ENCODE measurements at places on chromosomes 3 and 15.
A peak's percentile ranks its signal among the peaks of the same experiment; 100 is the strongest.

DNA sequence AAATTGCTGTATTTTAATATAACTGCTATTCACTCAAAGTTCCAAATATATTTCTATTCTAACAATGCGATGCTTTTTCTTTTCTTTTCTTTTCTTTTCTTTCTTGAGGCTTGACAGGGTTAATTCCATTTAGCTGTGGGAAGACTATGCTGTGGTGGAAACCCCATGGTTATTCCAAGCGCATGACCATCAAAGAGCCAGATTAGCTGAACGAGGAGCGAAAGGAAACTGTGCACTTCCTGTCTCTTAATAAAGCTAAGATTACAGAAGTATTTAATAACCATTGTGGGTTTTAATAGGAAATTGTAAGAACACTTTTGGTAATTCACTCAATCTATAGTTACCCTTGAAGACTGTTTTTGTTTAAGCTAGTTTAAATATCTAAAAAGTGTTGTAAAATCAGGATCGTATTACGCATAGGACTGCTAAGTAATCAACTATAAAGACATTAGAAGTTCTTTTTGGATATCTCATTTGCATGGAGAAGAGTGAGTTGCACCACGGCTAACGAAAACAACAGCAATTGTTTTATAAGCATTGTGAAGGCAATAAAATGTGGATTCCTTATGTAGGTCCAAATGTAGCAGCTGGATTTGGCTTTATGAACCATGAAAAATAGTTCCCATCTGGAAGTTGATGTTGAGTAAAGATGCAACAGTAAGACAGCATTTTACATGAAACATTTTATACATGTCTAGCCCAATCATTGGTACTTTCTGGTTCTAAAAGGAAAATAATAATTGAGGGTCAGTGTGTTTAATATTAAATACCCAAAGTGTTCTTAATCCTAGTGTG, 105.4 kb downstream of the ZIC1 start:
- DNase-seq = no peak

DNA sequence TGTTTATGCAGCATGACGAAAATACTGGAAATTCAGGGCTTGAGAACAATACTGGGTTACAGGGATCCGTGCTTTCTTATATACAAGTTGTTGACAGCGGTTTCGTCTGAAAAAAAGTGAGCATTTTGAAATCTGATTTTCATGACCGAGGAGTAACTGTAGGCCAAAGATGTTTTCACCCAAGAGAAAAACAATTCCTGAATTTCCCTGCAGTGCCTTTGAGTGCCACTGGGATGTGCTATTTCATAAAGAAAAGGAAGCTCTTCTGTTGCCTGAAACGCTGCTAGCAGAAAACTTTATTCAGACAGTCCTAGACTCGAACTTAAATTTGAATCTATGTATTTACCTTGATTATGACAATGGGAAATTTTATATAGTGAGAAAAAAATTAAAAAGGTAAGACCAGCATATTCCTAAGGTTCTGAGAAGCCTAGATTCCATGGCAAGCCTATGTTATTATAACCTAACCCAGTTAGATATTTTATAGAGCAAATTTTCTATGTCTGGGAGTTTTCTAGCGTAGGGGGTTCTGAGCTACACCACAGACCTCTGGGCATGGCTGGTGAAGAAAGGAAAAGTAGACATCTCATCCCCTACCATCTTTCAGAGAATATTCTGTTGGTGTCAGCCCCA, 30.2 kb downstream of the KCNAB1 start:
- DNase-seq = peak; percentile 62

- DNase-seq = no peak
Measured at GRCh38 chr3:12840591-12841148, 695 bp downstream of the RPL32 start.

- no peak for DNase-seq
Measured at GRCh38 chr15:72155003-72155621, 36.9 kb downstream of the SENP8 start.

- DNase-seq = no peak
Measured at GRCh38 chr3:195769551-195769950, 42.2 kb downstream of the MUC4 start.

DNA sequence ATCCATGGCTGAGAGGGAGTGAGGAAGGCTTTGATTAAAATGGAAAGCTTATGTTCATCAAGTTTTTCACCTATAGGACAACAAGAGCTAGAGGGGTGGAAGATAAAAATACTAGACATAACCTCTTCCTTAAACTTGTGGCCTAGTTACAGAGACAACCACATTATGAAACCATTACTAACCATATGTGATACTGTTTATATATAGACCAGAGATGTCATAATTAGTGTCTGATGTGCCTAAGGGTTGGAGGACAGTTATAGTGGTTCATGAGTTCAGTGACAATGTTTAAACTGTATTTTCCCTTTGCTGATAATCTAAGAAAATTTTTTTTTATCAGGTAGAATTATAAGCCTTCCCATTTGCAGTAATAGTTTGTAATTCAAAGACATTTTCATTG, 23.7 kb downstream of the PHLDB2 start:
- no peak for DNase-seq

GRCh38 chr3:9167222-9167621, 82.2 kb downstream of the SRGAP3 start:
- DNase-seq = no peak

DNA sequence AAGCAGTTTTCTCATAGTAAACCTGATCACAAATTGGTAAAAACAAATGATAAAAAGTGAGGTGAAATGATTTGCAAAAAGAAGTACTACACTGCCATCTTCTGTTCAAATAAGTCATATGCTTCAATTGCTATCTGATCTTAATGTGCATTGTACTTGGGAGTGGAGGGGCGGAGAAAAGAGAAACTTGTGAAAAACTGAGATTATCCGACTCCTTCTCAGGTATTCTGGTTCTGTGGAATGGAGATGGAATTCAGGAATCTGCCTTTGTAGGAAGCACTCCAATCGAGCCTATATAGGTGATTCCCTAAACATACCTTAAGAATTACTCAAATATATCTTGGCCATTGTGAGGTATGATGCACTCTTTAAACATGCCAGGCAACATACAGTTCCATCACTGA, 180.6 kb downstream of the CHL1 start:
- no peak for DNase-seq

DNA sequence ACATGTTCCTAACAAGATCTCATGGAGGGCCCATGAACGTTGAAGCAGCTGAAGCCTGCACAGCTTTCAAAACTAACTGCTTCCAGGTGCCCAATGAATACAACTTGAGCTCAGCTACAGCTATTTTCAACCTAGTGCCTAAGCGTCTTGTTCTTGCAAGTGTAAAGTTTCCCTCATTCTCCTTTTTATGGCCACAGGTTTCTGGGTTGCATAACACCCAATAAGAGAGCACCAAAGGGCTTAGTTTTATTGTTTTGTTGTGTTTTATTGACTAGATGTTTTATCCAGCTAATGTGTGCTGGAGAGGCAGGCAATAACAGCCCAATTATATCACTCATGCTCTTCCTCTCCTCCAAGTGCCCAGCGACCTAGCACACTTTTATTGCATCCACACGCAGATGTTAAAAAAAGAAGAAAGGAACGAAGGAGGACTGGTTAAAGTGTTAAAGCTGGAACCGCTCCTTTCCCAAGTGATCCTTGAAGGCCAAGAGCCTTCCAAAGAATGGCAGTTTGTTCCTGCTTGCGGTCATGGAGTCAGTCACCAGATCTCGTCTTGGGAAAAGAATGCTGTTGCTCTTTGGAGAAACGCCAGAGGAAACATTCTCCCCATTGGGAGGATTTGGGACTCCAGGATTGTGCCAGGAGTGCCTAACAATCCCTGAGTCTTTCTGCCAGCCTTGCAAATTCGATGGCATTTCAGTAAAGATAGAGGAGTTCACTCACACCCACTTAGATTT, 156.9 kb downstream of the MEX3B start:
- DNase-seq = no peak

- DNase-seq = no peak
Measured at GRCh38 chr3:192366916-192367315, 360.4 kb downstream of the FGF12 start.

GRCh38 chr15:43102187-43102586, 3.7 kb downstream of the UBR1 start:
- DNase-seq = no peak

- no peak for DNase-seq
Measured at GRCh38 chr3:58383476-58383875, 50.2 kb downstream of the PDHB start.

DNA sequence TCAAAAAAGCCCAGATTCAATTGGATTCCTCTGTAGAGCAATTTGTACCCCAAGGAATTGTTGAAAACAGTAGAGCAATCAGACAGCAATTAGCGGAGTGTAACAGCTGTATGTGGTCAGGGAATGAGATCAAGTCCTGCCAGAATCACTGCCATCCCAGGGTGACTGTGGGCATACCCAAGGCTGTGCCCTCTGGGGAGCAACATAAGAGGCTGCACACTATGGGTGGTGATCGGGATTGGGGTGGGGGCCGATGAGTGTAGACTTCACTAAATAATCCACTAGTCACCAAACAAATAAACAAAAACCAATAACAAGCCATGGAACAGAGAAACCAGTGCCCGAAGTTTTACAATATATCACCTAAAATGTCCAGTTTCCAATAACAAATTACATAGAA, 12.1 kb upstream of the ELP6 start:
- DNase-seq = no peak

GRCh38 chr15:97748576-97748975, 211.9 kb upstream of the ARRDC4 start:
- DNase-seq = no peak

- no peak for DNase-seq
Measured at GRCh38 chr15:33086500-33087121, 107.9 kb downstream of the FMN1 start.

- DNase-seq = no peak
Measured at GRCh38 chr15:61916104-61916503, 144.1 kb downstream of the VPS13C start.

DNA sequence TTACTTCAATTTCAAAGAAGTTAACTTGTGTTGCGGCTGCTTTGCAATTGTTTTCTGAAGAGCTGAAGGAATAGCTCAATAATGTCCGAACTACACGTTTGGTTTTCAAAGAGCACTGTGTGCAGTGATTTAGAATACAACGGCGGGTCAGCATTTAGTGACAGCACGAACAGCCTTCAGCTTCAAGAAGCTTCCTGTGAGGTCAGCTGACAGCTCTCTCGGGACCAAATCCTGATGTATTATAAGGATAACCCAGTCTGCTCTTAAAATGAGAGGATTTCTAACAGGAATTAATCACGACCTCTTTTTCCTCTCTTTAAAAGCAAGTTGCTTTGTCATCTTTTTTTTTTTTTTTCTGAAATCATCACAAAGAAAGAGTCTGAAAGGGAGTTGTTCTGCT, 97.9 kb upstream of the UNC13C start:
- no peak for DNase-seq

DNA sequence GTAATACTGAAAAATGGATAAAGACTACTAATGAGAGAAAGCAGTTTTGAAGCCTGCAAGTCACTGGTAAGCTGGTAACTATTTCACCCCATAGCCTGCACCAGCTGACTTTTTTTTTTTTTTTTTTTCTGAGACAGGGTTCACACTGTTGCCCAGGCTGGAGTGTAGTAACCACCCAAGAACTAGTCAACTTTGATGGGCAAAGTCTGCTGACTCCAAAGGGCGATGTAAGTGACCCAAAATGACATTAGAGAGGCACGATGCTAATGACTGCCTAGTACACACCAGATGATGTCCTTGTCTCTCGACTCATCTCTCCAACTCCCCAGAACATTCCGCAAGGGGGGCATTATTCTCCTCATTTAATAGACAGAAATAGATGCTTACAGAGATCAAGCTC, 12.9 kb upstream of the TMEM41A start:
- no peak for DNase-seq

GRCh38 chr15:48358229-48359152, 27.3 kb downstream of the DUT start:
- no peak for DNase-seq

DNA sequence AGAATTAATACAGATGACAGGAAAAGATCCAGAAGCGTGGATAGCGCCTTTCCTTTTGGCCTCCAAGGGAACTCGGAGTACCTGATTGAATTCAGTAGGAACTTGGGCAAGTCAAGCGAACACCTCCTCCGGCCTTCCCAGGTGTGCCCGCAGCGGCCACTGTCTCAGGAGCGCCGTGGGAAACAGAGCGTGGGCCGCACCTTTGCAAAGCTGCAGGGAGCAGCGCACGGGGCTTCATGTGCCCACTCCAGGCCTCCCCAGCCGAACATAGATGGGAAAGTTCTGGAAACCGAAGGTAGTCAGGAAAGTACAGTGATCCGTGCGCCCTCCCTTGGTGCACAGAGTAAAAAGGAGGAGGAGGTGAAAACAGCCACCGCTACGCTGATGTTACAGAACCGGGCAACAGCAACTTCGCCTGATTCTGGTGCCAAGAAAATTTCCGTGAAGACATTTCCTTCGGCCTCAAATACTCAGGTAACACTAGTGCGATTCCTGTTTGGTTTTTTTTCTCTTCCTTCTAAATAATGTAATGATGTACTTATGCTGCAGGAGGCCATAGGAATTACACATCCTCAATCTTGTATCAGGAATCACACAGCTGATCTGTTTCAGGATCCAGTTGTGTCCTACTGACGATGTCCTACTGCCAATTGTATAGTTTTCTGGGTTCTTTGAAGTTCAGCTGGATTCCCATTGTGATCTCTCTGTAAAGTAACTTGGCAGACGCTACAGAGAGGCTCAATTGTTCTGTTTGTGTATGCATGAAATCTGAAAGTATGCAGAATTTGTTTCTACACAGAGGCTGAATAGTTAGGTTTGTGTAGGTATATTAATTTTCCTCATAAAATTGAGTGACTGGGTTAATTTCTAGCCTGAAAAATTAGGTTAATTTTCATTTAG, 63.1 kb downstream of the CGNL1 start:
- no peak for DNase-seq

- no peak for DNase-seq
Measured at GRCh38 chr15:90291679-90292356, 26.3 kb downstream of the NGRN start.

GRCh38 chr3:123620343-123620742, 35.5 kb upstream of the HACD2 start:
- DNase-seq = no peak

Measured in CD4-positive, alpha-beta T cell treated with Interleukin-4 for 1 hour (primary cell).